ENCODE measurements at places on chromosomes 11 and 22. TPM values are rescaled to one million over a fixed set of nuclear protein-coding genes. Genes with fewer than 3 reads are reported as not detected.

GPHA2 gene
- not detected for total RNA-seq

SLC22A8 gene
- total RNA-seq = not detected

- no peak for DNase-seq
Measured at GRCh38 chr11:35007277-35007676, 90.9 kb downstream of the PDHX start.

DNA sequence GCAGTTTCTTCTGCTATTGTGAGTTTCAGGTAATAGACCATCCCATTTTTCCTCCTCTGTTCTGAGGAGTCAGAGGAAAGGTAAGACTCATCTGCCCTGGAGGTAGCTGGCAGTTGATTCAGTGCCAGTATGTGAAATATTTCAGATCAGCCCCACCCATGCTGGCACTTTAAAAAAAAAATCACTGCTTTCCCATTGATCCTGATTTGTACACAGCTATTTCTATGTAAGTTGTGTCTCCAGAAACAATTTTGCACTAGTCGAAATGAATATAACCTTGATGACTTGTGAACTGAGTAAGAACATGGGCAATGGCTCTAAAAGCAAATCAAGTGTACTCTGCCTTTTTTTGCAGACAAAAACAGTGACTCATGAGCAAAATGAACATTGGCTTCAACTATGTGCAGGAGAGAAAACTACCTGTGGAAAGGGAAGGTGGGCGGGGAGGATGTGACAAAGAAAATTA, 82.0 kb upstream of the OR5AK2 start:
- no peak for DNase-seq

GRCh38 chr11:82901922-82902485, 468 bp downstream of the DDIAS start:
- DNase-seq = no peak

DNA sequence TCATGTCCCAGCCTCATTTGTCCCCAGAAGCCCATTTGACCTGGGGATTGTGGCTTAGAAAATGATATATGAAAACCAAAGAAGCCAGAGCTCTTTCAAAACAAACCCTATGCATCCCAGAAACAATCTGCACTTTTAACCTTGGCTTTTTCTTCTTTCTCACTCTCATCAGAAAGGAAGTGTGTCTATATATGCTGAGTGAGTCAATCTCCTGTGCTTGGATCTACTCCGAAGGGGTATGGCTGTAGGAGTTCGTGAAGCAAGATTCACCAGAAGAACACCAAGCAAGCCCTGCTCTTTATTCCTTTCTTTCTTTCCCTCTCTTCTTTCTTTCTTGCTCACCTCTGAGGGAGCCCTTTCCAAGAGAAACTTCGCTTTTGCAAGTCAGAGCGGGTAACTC, 636 bp downstream of the PAMR1 start:
- DNase-seq = no peak

DNA sequence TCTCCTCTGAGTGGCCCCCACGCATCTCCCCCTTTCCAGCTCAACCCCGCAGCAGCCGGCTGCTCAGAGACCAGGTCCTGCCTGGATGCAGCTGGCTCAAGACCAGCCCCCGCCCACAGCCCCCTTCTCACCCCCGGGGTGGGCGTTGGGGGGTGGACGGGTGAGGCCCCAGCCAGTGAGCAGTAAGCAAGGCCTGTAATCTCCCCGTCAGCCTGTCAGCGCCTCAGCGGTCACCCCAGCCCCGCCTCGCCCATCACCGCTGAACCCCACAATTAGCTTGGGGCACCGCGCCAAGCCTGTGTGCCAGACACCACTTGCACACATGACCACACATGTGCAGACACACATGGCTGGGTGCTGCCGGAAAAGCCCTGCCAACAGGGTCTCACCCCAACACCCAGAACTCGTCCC, 5.9 kb downstream of the PLXNB2 start:
- peak; percentile 79 for DNase-seq

GRCh38 chr22:36673821-36674220, 29.7 kb downstream of the CACNG2 start:
- no peak for DNase-seq

GRCh38 chr11:21144531-21144930, 475.1 kb downstream of the NELL1 start:
- no peak for DNase-seq

DNA sequence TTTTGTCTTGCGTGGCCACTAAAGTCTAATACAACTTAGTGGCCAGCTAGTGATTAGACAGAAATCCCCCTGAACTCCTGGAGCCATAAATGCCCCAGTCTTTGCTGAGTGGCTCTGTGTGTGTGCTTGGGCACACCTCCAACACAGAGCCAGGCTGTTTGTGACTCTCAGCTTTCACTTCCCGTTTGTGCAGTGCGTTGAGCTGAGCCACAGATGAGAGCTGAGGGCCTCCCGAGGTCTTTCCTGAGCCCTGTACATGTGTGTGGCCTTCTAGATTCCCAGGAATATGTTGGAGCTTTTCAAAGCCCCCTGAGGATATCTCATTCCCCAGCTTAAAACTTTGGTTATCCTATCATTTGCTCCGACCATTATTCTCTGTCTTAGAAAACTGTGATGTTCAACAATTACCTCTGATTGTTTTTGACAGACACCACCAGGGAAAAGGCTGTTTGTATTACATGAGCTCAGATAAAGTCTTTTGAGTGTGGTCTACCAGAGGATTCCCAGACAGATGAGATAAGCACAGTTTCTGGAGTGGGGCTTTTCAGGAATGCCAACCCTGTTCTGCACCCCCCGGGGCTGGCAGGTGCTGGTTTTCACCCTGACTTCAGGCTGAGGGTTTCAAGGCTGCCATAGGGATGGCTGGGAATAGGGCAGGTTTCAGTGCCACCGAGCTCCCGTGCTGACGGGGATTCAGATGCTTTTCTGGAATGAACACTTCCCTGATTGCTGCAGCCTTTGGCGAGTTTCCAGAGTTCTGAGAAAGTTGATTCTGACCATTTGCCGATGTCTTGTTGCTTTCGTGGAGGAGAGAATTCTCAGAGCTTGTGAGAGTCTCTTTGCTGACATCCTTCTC, 23.8 kb downstream of the IGHMBP2 start:
- no peak for DNase-seq

- DNase-seq = no peak
Measured at GRCh38 chr11:45168366-45169130, 22.1 kb downstream of the PRDM11 start.

- DNase-seq = no peak
Measured at GRCh38 chr11:19811380-19811779, 98.7 kb downstream of the NAV2 start.

RNASEH2C gene
- 66.0 TPM for total RNA-seq

TMEM191B gene
- total RNA-seq = not detected

GRCh38 chr11:64900263-64900678, 16.7 kb downstream of the ATG2A start:
- DNase-seq = no peak

DNA sequence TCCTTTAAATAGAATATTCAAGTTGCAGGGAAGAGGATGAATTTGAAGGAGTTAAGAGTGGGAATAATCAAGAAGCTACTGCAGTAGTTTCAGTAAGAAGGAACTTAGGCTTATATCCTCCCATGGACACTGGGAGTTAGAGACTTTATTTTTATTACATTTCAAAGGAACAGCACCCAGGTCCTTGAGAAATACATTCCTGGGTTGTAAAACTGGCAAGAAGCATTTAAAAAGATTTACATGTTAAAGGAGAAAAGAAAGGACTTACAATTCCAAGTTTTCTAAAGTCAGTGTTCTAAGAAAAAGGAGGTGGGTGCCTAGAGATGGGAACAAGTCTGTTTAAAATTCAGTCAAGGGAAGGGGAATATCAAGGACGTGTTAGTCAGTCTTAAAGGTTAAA, 306.9 kb downstream of the JRKL start:
- DNase-seq = no peak

TUBA8 gene
- not detected for total RNA-seq

All from upper lobe of left lung (tissue), 6 donors.